C1 segment of cervical spinal cord (tissue), 14 donors: ENCODE measurements at places on chromosomes 4 and X.

GRCh38 chr4:168677879-168678278 is 181.0 kb downstream of the PALLD start:
- no peak for DNase-seq

DNA sequence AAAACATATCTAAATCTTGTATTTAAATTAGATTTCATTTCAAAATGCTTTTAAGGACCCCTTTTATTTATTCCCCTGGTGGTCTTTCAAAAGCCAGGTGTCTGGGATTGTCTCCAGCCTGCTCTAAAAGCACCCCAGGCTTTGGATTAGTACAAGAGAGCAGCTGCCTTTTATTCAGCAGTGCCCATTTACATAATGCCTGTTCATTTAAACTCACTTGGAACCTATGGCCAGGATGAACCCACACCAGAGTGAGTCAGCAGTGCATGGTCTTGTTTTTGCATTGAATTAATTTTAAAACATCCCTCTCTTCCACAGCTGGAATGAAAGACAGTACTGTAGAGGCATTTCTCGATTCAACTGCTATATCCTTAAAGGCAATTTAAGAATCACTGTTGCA is 64.1 kb upstream of the TENM3 start:
- DNase-seq, result no peak

GRCh38 chr4:73679836-73680235 is 59.6 kb upstream of the RASSF6 start:
- DNase-seq, result no peak

DNA sequence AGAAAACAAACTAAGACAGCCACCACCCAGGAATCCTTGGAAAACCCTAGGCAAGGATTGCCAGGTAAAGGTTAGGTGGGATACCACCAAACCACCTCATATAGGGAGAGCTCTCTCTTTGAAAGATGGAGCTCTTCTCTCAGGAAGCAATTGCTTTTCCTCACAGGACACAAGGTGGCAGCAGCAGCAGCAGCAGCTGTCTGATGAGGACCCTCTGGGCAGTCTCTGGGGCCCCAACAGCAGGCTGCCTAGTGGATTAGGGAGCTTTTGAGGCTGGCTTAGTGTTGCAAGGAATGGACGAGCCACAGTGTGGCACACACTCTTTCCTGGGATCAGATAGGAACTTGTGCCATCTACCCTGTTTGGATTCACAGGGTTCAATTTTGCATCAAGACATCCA is 41.4 kb upstream of the CHRDL1 start:
- no peak for DNase-seq

- DNase-seq, result no peak
Observed at GRCh38 chr4:159279084-159279483, 176.2 kb downstream of the RAPGEF2 start.

DNA sequence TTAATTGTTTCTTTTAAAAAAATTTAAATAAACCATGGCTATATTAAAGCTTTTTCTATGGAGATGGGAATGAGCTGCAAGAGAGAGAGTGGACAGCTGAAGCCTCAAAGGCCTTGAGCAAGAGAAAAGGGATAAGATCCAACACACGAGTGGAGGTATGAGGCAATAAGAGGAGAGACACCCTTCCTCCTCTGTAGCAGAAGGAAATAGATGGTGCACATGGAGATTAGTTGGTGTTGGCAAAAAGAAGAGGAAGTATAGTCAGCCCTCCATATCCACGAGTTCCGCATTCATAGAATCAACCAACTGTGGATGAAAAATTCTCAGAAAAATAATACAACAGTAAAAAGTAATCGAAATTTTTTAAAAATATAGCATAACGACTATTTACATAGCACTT is 3.2 kb downstream of the CXorf38 start:
- DNase-seq, result no peak

- DNase-seq, result no peak
Observed at GRCh38 chrX:20311505-20311904, 44.8 kb upstream of the RPS6KA3 start.

DNA sequence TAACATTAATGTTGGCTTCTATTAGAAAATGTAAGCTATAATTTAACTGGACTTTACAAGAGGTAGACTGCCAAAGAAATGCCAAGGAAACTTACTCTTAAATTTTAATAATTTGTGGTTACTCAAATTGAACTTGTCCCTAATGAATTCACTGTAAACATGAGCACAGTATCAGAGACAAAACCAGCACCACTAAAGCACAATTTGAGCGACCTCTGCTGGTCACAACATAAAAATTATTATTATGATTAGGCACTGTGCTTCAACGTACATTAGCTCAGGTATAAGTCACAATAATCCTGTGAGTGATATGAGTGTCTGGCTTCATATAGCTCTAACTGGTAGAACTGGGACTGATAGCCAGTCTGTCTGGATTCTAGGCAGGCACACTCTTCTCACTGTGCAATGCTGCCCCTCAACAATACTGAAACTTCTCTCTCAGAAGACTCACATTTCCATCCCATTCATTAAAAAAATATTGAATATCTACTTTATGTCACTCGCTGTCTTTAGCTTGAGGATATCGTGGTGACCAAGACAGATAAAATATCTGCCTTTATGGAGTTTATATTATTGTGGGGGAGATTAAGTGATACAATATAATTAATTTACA is 8.0 kb downstream of the NUDT6 start:
- DNase-seq, result no peak

DNA sequence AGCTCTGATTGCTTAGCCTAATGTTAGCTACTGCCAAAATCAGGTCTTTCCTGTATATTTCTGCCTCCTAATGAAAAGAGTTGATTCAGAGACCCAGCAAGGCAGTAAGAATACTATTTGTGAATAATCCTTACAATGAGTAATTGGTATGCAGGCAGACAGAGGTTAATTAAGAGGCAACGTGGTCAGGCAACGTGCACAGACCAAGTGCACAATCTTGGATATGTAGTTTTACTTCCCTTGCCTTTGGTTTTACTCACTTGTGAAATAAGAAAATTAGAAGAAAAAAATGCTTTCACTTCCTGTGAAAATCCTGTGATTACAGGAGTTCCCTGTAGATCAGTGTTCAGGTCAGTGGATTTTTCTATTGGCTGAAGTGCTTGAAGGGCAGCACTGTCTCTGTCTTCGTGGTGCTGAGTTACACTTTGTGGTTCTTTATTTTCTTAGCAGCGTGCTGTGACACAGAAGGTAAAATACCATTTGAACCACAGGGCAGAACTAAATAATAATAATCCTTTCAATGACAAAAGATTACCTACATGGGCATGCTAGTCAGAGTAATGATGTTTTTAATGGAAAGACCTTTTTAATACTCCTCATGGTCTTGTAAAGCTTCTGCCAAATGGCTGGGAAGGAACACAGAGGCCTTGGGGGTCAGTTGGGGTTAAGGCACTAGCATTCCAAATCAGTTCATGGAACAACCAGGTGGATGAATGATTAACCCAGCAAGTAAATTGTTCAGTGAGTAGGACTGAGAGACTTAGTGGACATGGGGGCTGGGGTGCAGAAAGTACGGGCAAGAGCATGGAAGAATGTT is 430.9 kb downstream of the MAPK10 start:
- DNase-seq, result no peak

DNA sequence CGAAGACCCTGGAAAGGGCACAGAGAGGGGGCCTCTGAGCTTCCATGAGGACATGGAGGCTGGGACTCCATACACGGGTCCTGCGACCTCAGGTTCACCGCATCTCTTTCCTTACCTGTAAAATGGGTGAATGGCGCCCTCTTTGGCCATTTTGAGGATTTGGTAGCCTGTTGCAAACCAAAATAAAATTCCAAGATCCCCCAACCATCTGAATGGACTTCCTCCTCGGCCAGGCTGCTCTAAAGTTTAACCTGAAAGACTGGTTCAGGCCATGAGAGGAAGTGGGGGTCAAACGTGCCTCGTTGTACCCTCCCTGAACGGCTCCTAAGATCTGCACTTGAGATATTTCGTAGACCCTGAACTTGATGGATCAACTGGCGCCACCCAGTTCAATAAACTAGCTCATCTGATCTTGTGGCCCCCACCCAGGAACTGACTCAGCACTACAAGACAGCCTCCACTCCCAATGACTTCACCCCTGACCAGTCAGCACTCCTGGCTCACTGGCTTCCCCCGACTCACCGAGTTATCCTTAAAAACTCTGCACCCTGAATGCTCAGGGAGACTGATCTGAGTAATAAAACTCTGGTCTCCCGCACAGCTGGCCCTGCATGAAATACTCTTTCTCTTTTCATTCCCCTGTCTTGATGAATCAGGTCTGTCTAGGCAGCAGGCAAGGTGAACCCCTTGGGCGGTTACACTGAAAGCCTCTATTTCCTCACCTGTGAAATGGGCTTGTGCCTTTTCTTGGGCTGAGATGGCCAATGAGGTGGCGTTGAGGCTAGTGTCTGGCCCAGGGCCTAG is 32.9 kb upstream of the GPR78 start:
- DNase-seq, result no peak

DNA sequence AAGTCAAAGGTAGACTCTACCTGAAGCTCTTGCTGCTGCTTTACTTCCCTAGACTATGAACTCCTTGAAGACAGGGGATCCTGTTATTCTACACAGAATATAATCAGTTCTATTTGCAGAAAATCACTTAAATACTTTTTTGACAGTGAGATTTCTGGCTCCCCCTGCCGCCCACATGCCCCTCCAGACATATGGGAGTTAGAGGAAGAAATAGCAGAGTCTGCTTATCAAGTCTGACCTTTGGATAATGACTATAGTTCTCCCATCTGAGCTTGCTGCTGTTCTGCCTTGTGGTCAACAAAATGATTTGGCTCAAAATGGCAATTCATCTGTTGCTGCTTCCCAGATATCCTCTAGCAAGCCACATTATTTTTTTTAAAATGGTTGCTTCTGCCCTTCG is 101.1 kb downstream of the ENOX2 start:
- DNase-seq, result no peak

DNA sequence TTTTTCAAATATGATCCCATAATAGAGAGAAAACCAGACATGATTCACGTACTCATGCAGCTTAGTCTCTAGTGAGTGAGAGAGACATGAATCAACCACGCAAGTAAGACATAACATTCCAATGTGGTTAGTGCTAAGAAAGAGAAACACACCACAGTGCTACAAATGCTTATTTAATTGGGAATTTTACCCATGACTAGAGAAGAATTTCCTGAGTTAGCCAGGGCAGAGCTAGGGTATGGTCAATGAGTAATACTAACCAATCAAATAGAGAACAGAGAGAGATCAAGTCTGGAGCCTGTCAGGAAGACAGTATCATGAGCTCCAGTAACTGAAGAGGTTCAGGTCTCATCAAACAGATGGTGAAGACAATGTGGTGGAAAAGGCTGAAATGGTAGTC is 495.2 kb downstream of the PDGFC start:
- no peak for DNase-seq

DNA sequence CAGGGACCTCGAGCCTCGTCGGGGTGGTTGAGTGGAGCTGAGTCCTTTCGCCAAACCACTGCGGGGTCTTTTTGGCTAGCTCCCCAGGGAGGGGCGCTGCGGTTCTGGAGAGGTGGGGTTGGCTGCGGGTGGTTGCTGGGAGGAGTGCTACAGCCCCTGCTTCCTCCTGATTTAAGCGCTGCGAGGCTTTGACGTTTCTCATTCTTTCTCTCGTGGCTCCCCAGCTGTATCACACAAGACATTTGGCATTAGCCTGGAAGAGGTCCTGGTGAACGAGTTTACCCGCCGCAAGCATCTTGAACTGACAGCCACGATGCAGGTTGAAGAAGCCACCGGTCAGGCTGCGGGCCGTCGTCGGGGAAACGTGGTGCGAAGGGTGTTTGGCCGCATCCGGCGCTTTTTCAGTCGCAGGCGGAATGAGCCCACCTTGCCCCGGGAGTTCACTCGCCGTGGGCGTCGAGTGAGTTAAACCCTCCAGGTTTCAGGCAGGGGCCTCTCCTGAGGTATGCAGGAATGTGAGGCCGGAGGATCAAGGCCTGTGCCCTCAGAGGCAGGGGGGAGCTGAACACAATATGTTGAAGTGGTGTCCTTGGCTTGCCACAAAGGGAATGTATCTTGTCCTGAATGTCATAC is 25.5 kb downstream of the ARHGAP36 start:
- no peak for DNase-seq

DNA sequence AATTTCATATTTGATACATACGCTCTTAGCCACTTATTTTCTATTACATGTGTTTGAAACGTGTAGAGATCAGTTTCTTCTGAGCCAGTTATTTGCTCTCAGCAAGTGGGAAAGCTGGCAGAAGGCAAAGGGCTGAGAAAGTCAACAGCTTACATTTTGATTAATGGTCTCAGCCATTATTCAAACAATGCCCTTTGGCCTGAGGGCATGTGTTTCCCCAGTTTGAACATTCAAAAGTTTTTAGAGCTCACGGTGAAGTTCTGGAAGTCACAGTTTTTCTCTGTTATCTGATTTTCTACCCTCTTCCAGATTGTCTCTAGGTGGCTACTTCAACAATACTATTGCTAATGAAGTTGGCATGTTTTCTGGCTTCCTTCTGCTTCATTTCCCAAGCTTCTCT is 591.8 kb upstream of the CPEB2 start:
- DNase-seq, result no peak

GRCh38 chrX:139770366-139770765 is 62.4 kb upstream of the MCF2 start:
- no peak for DNase-seq

DNA sequence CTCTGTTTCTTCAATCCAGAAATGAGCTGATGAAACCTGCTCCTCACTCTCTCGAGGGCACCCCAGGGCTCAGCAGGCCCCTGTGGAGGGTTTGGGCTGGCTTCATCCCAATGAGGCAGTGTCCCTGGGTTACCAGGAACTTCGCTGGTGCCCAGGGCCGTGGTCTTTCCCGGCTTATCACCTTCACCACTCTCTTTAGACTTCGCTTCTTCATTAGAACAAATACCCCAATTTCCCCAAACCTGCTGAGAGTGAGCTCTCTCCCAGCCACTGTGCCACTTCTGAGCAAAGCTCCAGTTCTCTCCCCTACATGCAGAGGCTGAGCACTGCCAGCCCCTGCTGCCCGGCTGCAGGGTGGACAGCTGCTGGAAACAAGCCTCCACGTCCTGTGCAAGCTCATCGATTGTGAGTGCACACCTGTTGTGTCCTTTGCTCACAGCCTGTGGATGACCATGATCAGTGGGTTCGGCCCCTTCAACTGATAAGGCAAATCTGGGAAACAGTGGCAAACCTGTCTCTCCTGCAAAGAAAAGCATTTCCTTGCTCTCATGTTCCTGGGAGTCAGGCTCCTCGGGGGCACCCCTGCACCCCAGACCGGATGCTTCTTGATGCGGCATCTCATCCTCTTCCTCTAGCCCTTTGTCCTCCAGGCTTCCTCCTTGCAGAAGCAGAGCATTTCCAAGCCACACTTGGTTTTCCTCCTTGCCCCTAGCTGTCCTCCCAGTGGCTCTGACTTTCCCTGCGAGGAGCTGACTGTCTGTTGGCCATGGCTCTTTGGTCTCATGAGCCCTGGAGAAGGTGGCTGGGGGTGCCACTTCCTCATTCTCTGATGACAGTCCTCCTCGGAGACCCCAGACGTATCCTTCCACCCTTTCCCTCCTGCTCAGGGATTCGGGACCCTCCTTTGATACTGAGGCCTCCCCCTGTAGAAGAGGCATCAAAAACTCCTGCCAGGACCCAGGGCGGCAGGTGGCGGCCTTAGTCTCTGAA is 28.7 kb downstream of the C4orf50 start:
- no peak for DNase-seq
